ENCODE measurements at places on chromosomes 16 and 17. TPM values are rescaled to one million over a fixed set of nuclear protein-coding genes. Genes with fewer than 3 reads are reported as not detected.

The RNF43 gene
- total RNA-seq = 4.6 TPM

The CES1 gene
- 1.2 TPM for total RNA-seq

The CCL5 gene
- total RNA-seq = not detected

The MT1H gene
- not detected for total RNA-seq

The MRPS23 gene
- 24.3 TPM for total RNA-seq

The CACNG1 gene
- not detected for total RNA-seq

The KRTAP9-4 gene
- not detected for total RNA-seq

The DLX4 gene
- not detected for total RNA-seq

The KCNJ12 gene
- total RNA-seq = 1.4 TPM

The LRRC75A gene
- under 0.01 TPM for total RNA-seq

The COL1A1 gene
- 3.2 TPM for total RNA-seq
